ENCODE measurements at places on chromosomes 5 and 9.

DNA sequence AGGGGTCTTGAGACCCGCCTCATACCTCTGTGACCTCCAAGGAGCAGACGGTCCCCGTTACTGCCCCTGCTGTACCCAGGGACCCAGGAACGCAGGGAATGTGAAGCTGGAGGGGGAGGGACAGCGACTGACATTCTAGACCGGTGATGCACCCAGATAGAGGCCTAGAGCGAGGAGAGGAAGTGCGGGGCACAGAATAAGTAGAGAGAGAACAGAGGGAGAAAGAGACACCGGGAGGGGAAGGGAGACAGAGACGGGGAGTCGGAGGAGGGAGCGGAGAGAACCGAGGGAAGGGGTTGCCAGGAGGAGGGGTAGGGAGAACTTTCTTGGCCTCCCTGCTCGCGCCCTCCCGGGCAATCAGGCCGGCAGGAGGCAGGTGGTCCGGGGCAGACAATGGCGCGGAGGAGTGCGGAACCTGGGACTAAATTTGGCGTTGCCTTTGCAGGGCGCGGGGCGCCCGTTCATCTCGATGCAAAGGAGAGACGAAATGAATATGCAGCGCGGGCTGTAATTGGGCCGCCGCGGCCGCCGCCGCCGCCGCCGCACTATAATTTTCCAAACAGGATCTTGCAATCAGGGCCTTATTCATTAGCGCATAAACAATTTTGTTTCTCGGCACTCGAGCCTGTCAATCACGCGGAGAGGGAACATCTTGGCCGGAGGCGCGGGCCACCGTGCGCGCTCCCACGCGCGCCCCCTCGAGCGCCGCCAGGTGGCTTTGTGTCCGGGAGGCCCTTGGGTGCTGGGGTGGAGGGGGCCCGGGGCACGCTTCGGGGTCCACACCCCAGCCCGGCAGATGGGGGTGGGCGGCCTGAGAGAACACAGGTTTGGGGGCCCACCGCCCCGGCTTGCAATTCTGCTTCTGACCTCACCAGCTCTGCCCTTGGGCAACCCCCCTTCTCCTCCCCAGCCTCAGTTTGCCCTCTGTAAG lies 33.0 kb downstream of the NDUFA8 start:
- no peak for DNase-seq

DNA sequence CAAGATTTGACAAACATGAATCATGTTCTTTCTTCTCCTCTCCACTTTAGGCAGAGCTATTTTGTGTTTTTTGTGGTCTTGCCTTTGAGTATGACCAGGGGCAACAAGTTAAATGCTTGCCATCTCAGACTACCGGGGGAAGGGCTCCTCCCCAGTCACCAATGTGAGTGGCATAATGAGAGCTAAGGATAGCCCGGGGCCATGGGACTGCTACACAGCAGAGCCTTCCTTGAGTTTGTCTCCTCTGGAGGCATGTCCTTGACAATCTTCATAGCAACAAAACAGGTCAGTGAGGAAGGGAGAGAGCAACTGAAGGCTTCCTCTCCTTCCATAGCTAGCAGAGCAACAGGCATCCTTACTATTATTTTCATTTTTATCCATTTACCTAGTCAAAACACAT lies 299.3 kb downstream of the ENC1 start:
- DNase-seq: no peak

- no peak for DNase-seq
These were observed 46.3 kb upstream of the GLIS3 start for GRCh38 chr9:4346131-4346530.

DNA sequence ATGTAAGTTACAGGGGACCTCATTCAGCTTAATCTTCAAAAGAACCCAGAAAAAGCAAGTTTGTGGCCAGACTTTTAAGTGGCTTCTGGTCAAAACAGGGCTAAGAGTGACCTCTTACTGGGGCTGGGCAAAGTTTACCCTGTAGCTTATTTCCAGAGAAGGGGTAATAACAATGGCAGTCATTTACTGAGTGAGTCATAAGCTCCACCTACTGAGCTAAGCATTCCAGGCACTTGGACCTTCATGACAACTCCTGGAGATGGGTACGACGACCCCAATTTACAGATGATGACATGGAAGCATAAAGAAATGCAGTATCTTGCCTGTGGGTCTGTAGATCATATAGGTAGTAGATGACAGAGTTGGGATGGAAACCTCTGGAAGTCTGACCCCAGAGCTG lies 4.7 kb upstream of the GPR151 start:
- DNase-seq: no peak

DNA sequence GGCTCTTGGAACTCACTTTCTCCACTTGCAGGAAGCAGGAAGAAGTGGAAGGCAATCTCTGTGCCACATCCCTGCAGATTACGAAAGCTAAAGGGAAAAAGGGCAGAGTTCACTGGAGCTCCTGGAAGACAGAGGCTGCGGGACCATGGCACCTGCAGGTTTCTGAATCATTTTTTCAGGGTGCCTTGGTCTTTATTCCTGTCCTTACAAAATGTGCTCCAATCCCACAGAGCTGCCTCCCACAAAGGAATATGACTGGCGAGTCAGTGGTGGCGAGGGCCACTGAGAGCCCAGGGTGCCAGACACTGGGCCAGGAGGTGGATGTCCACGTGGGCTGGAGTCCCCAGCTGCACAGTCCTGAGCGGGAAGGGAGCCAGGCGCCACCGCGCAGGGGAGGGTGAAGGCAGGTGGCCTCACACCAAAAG lies 183.0 kb downstream of the FANCC start:
- no peak for DNase-seq

GRCh38 chr5:132760601-132761317 lies 13.5 kb downstream of the CCNI2 start:
- no peak for DNase-seq

DNA sequence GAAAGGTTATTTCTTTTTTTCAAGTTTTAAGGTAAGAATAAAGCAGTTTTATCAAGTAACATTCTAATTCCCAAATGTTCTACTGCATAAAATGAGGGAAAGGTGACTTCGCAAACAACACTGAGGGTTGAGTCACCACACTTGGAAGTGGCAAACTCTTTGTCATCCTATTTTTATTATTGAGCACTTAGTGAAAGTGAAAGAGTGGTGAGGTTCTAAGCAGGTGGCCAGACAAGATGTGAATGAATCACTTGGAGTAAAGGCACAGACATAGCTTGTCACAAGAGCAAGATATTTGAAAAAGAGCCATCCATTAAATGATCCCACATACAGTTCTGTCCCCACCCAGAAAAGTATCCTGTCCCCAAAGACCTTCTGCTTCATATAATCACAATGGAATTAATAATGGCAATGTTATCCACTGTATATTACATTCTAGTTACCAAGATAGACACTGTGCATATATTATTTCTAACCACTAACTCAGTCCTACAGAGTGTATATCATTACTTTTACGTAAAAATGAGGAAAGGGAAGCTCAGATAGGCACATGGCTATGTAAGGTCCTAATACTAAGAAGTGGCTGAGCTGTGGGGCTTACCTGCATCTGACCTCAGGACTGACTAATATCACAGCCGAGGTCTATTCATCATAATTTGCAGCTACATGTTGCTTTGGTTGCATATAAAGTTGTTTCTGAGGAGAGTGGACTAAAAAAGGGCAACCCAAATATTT lies 730.4 kb upstream of the MEF2C start:
- no peak for DNase-seq

GRCh38 chr9:37936376-37936775 lies 32.4 kb upstream of the SLC25A51 start:
- no peak for DNase-seq

DNA sequence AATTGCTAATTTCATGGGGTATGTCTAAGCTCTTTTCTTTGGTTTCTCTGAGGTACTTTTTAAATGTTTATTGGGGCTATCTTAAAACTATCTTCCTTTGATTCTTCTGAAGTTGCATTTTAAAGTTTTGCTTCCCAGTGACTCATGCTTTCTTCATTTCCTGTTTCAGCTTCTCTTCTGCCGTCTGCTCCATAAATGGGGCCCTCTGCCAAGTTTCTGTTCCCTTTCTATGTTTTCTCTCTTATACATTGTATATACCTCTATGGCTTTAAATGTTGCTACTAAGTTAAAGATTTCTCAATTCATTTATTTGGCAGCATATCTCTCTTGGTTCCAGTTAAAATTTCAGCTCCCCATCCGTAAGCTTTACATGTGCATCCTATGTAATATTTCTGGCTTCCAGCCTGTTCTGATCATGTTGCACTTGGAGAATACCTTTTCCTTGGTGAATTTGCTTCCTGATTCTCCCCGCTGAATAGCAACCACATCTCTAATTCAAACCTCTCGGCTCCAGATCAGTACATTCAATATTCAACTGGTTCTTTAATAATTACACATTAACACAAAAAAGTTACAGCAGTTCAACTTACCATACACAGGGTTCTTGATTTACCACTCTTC lies 125.3 kb downstream of the ST8SIA4 start:
- no peak for DNase-seq

GRCh38 chr5:68134033-68134668 lies 81.4 kb upstream of the PIK3R1 start:
- DNase-seq: no peak

- no peak for DNase-seq
These were observed 661.4 kb upstream of the KLF4 start for GRCh38 chr9:108150736-108151586.
